ENCODE measurements at places on chromosomes 3 and 15. TPM values are rescaled to one million over a fixed set of nuclear protein-coding genes. Genes with fewer than 3 reads are reported as not detected.
A peak's percentile ranks its signal among the peaks of the same experiment; 100 is the strongest.

- no peaks in the 10 kb centered on the region for H3K36me3 ChIP-seq
- H3K4me3 ChIP-seq: no peak overlapping the region
- H3K27me3 ChIP-seq: no peaks in the 10 kb centered on the region
- DNase-seq: peak; percentile 33
- peaks cover 13% of the 10 kb centered on the region for H3K4me1 ChIP-seq
Observed at GRCh38 chr3:128498127-128498626, 5.2 kb upstream of the GATA2 start.

GRCh38 chr3:145942052-145942451 lies 218.9 kb downstream of the PLOD2 start:
- H3K27me3 ChIP-seq: no peaks in the 10 kb centered on the region
- no peak overlapping the region for H3K27ac ChIP-seq
- H3K36me3 ChIP-seq: no peaks in the 10 kb centered on the region

- peaks cover 22% of the 10 kb centered on the region for H3K4me1 ChIP-seq
- no peaks in the 10 kb centered on the region for H3K27me3 ChIP-seq
- H3K27ac ChIP-seq: no peak overlapping the region
- no peak for DNase-seq
Observed at GRCh38 chr15:66298803-66299251, 5.5 kb downstream of the DIS3L start.

- H3K4me1 ChIP-seq: no peaks in the 10 kb centered on the region
- H3K36me3 ChIP-seq: no peaks in the 10 kb centered on the region
- DNase-seq: no peak
- no peak overlapping the region for H3K27ac ChIP-seq
- no peaks in the 10 kb centered on the region for H3K27me3 ChIP-seq
- H3K4me3 ChIP-seq: no peak overlapping the region
Observed at GRCh38 chr3:118755253-118755801, 279.3 kb downstream of the IGSF11 start.

DNA sequence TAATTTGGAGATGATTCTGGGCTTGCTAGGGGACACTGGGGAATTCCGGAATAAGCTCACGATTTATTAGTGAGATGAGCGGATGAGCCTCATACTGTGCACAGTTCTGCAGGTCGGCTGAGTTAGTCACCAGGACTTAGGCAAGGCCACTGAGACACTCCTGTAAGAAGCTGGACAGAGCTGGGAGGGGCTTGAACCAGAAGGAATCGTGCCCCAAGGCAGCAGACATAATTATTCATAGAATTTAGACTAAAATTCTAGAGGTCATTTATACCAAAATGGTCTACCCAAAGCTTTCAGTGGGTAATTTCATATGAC lies 121.4 kb downstream of the VGLL4 start:
- no peak overlapping the region for H3K27ac ChIP-seq
- no peaks in the 10 kb centered on the region for H3K36me3 ChIP-seq
- H3K4me1 ChIP-seq: peaks cover 8% of the 10 kb centered on the region

DNA sequence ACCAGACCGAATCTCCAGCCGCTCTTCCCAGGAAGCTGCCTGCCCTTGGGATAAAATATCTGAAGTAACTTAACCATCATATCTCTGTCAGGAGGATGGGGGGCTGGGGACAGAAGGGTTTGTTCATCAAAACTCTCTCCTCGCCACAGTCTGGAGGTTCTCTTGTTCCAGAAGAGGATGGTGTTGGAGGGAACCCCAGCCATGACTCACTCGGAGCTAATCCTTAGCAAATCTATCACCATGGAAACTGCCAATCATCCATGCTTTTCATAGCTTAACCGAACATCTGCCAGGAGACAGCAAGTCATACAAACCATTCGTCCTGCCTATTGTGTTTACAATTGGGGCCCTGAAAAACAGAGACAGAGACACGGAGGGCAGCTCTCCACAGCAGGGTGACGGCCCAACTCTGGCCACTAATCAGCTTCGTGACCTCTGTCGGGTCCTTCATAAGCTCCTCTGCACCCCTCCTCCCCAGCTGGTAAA lies 73.8 kb upstream of the HEG1 start:
- H3K4me1 ChIP-seq: peaks cover 3% of the 10 kb centered on the region
- DNase-seq: peak; percentile 40
- H3K27ac ChIP-seq: no peak overlapping the region
- H3K27me3 ChIP-seq: no peaks in the 10 kb centered on the region
- H3K36me3 ChIP-seq: no peaks in the 10 kb centered on the region

GRCh38 chr3:147640781-147641180 lies 231.6 kb downstream of the ZIC1 start:
- no peak overlapping the region for H3K4me3 ChIP-seq
- H3K4me1 ChIP-seq: no peaks in the 10 kb centered on the region
- no peaks in the 10 kb centered on the region for H3K27me3 ChIP-seq
- H3K27ac ChIP-seq: no peak overlapping the region
- DNase-seq: no peak
- no peaks in the 10 kb centered on the region for H3K36me3 ChIP-seq

DNA sequence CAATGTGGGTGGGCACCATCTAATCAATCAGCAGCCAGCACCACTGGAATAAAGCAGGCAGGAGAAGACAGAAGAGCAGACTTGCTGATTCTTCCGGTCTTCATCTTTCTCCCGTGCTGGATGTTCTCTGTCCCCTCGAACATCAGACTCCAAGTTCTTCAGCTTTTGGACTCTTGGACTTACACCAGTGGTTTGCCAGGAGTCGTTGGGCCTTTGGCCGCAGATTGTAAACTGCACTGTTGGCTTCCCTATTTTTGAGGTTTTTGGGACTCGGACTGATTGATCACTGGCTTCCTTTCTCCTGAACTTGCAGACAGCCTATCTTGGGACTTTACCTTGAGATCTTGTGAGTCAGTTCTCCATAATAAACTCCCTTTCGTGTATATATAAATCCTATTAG lies 292.8 kb downstream of the BCHE start:
- no peak overlapping the region for H3K27ac ChIP-seq
- no peak for DNase-seq
- no peaks in the 10 kb centered on the region for H3K36me3 ChIP-seq
- H3K27me3 ChIP-seq: no peaks in the 10 kb centered on the region

DNA sequence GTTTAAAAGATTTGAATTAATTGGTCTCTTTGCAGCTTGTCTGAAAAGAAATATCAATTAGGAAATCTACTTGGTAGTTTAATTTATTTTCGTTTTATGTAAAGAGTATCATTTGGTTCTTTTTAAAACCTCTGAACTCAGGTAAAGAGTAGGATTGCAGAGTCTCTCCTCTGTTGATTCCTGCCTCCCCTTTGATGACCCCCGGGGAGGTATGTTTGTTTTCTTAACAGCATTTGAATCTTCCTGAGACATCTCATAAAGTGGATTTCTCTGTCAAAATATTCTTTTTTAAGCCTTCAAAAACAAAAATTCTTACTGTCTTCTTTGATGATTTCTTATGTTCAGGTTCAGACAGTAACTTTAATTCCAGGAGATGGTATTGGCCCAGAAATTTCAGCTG lies 8.0 kb downstream of the IDH3A start:
- no peak for DNase-seq
- H3K36me3 ChIP-seq: peaks cover 5% of the 10 kb centered on the region
- H3K4me3 ChIP-seq: no peak overlapping the region
- H3K27me3 ChIP-seq: no peaks in the 10 kb centered on the region
- H3K4me1 ChIP-seq: no peaks in the 10 kb centered on the region

DNA sequence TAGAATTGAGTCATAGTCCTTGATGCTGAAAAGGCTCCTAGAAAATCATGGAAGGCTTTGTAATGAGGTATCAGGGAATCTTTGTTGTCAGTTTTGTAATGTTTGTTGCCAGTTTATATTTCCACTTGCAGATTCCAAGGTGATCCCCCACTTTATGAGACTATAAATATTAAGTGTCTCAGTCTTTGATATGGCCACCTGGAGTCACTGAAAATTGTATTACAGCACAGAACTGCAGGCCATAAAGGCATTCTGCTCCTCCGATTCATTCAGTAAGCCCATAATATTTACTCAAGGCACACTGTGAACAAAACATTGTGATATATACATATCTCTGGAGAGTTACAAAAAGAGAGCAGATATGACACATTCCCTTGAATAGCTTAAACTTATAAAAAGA lies 457.8 kb upstream of the ZNF385D start:
- H3K27ac ChIP-seq: no peak overlapping the region
- no peaks in the 10 kb centered on the region for H3K27me3 ChIP-seq
- no peaks in the 10 kb centered on the region for H3K36me3 ChIP-seq
- H3K4me1 ChIP-seq: no peaks in the 10 kb centered on the region
- no peak overlapping the region for H3K4me3 ChIP-seq

DNA sequence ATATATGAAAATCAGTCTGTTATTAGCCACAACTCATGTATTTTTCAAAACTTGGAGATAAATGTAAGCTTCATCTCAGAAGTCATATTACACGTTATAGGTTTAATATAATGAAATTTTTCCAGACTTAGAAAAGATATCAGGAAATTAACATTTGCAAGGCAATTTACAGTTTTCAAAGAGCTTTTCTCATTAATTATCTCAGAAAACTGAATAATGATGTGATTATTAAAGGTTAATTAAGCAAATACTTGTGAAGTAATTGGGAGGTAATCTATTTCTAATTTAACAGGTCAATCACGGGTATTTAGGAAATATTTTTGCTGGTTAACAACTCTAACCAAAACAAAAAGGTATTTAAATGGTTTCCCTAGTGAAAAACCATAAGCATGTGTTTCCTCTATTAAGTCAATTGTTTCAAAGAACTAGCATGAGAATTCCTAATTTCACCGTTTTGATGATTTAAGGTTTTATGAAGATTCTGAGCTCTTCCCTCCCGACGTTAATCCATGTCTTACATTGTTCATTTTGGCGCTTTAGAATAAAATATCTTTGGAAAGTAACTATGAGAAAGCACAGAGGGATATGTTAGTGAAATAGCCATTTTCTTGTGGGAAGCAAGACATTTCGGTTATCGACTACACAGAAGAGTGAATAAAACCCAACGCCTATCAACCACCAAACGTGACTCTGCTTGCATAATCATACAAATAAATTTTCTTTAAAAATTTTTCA lies 1.5 kb upstream of the NEO1 start:
- no peak for DNase-seq
- H3K36me3 ChIP-seq: no peaks in the 10 kb centered on the region
- H3K27ac ChIP-seq: no peak overlapping the region
- H3K4me1 ChIP-seq: peaks cover 8% of the 10 kb centered on the region
- no peak overlapping the region for H3K4me3 ChIP-seq

- H3K36me3 ChIP-seq: no peaks in the 10 kb centered on the region
- no peak for DNase-seq
- H3K4me3 ChIP-seq: no peak overlapping the region
- peaks cover 2% of the 10 kb centered on the region for H3K27me3 ChIP-seq
- no peaks in the 10 kb centered on the region for H3K4me1 ChIP-seq
Observed at GRCh38 chr3:184428561-184429175, 48.8 kb downstream of the CHRD start.

- no peaks in the 10 kb centered on the region for H3K4me1 ChIP-seq
- no peaks in the 10 kb centered on the region for H3K36me3 ChIP-seq
- no peaks in the 10 kb centered on the region for H3K27me3 ChIP-seq
Observed at GRCh38 chr3:74561881-74562280, 52.6 kb downstream of the CNTN3 start.

- H3K36me3 ChIP-seq: no peaks in the 10 kb centered on the region
- no peak overlapping the region for H3K4me3 ChIP-seq
- H3K27ac ChIP-seq: no peak overlapping the region
- H3K4me1 ChIP-seq: no peaks in the 10 kb centered on the region
Observed at GRCh38 chr15:78247911-78248310, 13.5 kb upstream of the ACSBG1 start.

DNA sequence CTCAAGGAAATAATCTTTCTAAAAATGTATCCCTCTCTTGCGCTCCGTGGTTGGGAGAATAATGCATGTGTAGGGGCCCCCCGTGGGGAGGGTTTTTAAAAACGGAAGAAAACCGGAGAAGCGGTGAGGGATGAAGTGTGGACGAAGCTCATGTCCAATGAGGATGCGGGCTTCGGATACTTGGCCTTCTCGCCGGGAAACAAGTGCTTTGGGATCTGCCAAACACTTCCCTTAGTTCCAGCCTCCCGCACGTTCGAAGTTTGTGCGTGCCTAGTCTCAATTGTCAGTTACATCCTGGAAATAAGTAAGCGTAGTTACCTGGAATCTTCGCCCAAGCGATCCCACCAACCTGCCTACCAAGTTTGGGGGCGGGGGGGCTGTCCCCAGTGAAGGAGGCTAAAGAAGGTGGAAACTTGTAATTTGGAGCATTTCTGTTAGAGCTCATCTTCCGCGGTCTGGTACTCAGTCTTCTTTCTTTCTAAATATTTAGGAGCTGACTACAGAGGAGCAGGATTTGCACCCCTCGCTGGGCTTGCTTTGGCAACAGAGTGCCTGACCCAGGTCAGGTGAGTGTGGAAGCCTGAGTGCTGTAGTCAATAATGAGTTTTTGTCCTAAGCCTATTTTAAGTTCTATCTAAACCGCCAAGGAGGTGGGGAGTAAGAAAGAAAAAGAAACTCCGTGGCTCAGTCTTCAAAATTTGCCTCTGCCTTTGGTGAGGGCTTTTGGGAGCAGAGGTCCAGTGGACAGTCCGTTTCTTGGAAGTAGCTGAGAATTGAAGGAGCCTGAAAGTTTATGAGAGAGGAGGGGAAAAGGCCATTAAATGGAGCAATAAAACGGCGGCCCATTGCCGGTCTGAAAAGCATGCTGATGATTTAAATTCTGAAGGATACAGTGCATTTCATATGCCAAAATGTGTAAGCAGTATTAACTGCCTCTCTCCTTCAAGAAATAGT lies 1.1 kb downstream of the ITPR1 start:
- DNase-seq: peak; percentile 46
- H3K4me1 ChIP-seq: peaks cover 24% of the 10 kb centered on the region
- H3K27ac ChIP-seq: no peak overlapping the region
- H3K36me3 ChIP-seq: no peaks in the 10 kb centered on the region

DNA sequence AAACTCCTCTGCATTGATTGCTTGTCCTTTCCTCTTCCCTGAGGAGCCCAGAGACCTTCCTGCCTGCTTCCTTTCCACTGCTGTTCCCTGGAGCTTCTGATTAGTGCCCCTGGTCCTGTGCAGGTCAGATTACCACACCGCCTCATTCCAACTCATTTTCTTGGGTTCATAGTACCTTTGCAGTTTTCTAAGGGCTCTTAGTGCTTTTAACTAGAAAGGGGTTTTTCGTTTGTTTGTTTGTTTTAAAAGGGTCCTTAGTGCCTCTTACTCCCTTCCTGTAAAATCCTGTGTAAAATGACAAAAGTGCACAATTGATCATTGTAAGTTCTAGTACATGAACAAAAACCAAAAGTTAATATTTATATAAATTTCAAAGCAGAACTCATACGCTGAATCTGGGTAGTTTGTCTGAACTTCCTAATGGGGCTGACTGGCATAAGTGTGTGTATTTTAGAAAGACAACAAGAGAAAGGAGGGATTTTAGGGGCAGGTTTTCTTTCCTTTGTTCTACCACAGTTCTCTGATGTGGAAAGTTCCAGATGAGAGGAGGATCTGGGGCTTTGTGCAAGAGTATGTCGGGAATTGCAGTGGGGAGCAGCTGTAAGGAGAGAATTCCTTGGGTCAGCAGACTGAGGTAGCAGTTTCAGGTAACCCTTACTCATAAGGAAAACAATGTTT lies 30.6 kb downstream of the SNRK start:
- no peaks in the 10 kb centered on the region for H3K27me3 ChIP-seq
- H3K4me1 ChIP-seq: peaks cover 30% of the 10 kb centered on the region
- peaks cover 23% of the 10 kb centered on the region for H3K36me3 ChIP-seq
- H3K27ac ChIP-seq: peak overlapping the region; percentile 36
- no peak overlapping the region for H3K4me3 ChIP-seq

GRCh38 chr15:81942655-81943195 lies 103.1 kb downstream of the MEX3B start:
- no peaks in the 10 kb centered on the region for H3K36me3 ChIP-seq
- DNase-seq: no peak
- H3K27ac ChIP-seq: no peak overlapping the region
- no peaks in the 10 kb centered on the region for H3K4me1 ChIP-seq

The LTK gene
- polyA plus RNA-seq: 0.17 TPM

The CFAP20DC gene
- 0.92 TPM for polyA plus RNA-seq

The FSD2 gene
- polyA plus RNA-seq: not detected

The TGM4 gene
- 0.11 TPM for polyA plus RNA-seq

The AGTR1 gene
- polyA plus RNA-seq: not detected

The FBXL2 gene
- 44.7 TPM for polyA plus RNA-seq

The CELSR3 gene
- polyA plus RNA-seq: 0.32 TPM

The DUOXA2 gene
- not detected for polyA plus RNA-seq

The SNTN gene
- polyA plus RNA-seq: not detected
